ENCODE measurements at places on chromosomes 12 and 14.
A peak's percentile ranks its signal among the peaks of the same experiment; 100 is the strongest.

GRCh38 chr12:75650100-75650499 lies 138.7 kb upstream of the KRR1 start:
- no peak for DNase-seq

GRCh38 chr12:65779091-65779642 lies 45.1 kb upstream of the HMGA2 start:
- DNase-seq = peak; percentile 35

DNA sequence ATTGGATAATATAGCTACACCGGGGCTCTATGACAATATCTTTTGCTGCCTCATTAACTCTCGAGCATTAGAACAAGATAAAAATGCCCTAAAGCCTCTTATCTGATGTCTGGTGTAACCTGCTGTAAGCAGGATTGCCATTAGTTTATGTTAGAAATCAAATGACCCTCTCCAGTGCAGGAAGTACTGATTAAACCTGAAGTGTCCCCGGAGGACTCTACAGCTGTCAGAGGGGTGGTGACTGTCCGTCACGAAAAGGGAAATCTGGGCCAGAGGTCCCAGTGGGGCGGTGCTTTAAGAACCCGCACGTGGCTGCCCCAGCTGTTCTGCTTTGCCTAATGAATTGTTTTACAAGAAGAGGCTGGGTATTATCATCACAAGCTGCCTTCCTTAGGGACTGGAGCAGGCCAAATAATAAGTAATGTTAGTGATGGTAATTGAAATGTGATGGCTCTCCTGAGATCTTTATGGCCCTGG lies 55.7 kb downstream of the LIN52 start:
- DNase-seq = no peak

- DNase-seq = peak; percentile 61
Observed at GRCh38 chr14:95359994-95360826, 40.5 kb upstream of the CLMN start.

GRCh38 chr12:13220838-13221237 lies 24.3 kb downstream of the EMP1 start:
- DNase-seq = no peak

DNA sequence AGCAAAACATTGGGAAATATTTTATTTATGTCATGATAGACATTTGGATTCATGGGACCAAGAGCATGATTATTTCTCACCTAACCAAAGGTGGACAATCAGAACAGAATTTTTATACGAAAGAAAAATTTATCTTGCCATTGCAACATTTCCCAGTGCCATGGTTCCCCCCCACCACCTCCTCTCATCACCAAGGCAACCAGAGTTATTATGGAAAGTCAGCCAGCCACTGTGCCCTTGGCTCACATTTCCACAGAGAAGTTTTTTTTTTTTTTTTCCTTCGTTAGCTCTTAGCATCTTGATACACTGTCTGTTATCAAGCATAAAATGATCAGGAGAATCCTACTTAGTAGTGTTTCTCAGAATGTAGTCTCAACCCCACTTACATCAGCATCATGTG lies 176.4 kb upstream of the TMTC1 start:
- no peak for DNase-seq

DNA sequence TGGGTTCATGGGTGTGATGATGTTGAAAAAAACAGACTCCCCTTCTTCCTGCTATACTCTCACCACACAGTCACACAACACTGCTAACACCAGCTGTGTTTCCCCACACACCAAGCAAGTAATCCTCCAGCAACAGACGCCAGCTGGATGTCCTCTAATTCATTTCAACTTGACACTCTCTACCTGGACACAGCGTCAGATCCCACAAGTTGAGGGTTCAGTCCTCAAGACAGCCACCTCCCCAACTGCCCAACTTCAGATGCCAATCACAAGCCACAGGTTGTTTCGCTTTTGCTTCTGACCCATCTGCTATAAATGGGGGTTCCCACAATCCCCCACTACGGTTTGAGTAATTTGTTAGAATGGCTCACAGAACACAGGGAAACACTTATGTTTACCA lies 49.3 kb downstream of the TMEM30B start:
- no peak for DNase-seq

GRCh38 chr14:58288106-58288792 lies 10.1 kb upstream of the ARID4A start:
- no peak for DNase-seq

- no peak for DNase-seq
Observed at GRCh38 chr14:52219488-52220084, 47.9 kb upstream of the PTGDR start.

DNA sequence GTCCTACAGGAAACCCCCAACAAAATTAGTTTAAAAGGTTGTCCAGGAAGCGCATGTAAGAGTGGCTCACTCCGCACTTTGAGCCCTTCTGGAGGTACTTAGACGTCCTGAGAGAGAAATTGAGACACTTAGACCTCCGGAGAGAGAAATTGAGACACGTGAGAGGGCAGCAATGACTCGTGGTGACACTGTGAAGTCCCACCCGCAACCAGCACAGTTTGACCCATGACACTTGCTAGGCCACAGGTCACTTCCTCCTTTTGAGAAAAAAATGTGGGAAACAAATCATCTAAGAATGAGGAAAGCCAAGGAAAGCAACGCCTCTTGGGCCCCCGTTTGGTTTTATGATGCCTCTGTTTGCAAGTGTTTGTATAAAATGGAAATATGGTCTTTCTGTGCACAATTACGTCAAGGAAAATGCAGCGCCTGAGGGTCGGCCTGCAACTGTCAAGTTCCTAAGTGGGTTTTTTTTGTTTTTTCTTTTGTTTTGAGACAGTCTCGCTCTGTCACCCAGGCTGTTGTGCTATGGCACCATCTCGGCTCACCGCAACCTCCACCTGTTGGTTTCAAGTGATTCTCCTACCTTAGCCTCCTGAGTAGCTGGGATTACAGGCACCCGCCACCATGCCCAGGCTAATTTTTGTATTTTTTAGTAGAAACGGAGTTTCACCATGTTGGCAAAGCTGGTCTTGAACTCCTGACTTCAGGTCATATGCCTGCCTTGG lies 13.6 kb upstream of the CDCA4 start:
- no peak for DNase-seq

- DNase-seq = no peak
Observed at GRCh38 chr12:107126796-107127481, 33.6 kb upstream of the CRY1 start.

DNA sequence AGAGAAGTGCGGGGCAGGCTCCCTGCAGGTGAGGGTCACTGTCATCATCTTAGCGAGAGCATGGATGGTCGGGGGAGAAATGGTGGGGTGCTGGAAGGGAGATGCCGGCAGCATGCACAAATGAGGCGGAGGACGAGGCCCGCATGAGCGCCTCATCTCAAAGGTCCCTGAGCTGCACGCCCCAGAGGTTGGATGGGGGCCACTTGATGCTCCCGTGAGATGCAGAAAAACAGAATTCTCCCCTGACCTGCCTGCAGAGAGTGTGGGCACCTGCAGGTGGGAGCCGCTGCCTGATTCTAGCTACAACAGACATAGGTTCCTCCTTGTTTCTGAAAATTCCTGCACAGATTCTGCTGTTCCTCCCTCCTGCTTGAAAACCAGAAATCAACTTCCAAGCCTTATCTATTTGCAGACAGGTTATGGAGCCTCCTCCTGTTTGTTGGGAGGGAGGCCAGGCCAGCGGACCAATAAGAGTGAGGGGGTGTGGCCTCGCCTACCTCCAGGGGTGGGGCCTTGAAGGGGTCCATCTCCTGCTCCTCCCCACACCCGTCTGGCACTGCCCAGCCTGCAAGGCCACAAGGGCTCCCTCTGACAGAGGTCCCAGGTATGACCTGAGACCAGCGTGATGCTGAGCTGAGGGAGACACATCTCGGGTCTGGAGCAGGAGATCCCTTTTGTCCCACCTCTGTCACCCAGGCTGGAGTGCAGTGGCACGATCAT lies 67.2 kb downstream of the KDM2B start:
- peak; percentile 83 for DNase-seq

DNA sequence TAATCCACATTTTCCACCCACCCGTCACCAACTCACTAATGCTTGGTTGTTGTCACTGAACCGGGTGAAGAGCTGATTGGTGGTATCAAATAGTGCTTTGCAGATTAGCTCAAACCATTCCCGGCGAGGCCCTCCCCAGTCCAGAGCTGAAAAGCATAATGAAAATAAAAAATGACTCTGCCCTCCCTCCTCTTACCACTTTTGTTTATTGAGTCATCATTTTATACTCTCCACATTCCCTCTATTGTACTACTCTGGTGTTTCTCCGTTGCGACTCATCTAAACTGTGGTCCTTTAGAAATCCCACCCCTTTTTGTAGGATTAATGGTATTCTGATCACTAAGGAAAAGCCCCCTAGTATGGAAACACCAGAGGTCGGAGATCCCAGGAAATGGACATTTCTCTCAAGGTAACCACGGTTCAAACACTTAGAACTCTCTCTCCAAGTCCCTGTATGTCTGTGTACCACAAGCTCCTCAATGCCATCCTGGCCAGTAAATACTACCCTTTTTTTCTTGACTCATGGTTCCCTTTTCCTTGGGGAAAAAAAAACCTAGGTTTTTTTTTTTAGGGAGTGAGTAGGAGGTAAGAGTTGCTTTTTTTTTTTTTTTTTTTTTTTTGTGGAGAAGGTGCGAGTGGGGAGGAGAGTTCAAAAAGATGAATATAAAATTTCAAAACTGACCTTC lies 42.0 kb downstream of the AREL1 start:
- DNase-seq = no peak

DNA sequence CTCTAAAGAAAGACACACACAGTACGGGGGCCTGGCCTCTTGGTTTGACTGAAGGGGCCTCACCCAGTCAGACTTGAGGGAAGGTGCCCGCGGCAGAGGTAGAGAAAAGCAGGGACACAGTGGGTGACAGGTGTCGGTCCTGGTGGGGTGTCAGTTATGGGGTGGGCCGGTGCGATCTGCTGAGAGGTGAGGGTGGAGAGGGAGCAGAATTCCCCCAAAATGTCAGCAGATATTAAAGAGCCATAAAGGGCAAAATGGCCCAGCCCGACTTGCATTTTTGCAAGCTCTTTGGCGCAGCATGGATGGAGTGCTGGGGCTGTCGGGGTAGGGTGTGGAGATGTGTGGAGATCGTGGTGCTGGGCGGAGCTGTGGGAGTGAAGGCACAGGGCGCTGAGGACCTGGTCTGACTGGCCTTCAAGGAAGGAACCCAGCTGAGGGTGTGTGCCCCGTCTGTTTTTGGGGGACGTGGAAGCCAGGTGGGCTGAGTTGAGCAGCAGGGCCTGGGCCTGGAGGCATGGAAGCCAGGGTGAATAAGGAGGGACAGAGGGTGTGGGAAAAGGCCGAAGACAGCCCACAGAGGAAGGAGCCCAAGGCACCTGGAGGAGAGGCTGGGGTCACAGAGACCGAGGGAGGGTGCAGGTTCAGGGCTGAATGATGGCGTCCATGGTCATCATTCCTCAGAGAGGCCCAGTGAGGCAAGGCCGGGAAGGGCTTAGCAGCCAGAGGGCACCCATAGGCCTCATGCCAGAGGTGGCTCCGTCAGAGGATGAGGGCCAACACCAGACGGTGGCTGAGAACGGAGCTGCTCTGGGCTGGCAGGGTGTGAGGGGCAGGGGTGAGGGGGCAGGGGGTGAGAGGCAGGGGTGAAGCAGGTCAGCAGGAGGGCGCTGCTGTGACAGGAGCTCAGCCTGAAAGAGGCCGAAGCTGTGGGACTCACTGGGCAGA lies 48.2 kb upstream of the DYNC1H1 start:
- no peak for DNase-seq

DNA sequence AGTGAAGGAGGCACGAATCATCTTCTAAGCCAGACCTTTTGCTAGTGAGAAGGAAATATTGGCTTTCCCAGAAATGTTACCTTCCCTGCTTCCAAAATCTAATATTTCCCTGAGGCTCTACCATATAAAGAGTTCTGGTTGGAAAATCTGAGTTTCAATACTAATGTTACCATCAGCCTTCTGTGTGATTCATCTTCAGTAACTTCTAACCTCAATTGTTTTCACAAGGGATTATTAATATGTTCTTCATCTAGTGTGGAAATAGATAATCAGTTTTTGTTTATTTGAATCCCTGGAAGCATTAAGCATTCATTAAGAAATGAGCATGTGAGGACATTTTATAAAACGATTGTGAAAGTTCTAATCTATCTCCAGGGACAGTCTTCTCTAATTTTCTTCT lies 720.9 kb downstream of the AACS start:
- DNase-seq = no peak

GRCh38 chr12:52687497-52688385 lies 7.5 kb upstream of the KRT1 start:
- DNase-seq = peak; percentile 30

GRCh38 chr12:42625611-42626010 lies 36.1 kb upstream of the PRICKLE1 start:
- no peak for DNase-seq

- no peak for DNase-seq
Observed at GRCh38 chr14:52596320-52596719, 43.7 kb downstream of the GPR137C start.

- DNase-seq = no peak
Observed at GRCh38 chr12:9944391-9944790, 12.2 kb upstream of the CLEC2A start.

- no peak for DNase-seq
Observed at GRCh38 chr12:125169870-125170269, 104.6 kb downstream of the AACS start.

GRCh38 chr12:108842361-108842760 lies 15.0 kb downstream of the SSH1 start:
- DNase-seq = no peak

DNA sequence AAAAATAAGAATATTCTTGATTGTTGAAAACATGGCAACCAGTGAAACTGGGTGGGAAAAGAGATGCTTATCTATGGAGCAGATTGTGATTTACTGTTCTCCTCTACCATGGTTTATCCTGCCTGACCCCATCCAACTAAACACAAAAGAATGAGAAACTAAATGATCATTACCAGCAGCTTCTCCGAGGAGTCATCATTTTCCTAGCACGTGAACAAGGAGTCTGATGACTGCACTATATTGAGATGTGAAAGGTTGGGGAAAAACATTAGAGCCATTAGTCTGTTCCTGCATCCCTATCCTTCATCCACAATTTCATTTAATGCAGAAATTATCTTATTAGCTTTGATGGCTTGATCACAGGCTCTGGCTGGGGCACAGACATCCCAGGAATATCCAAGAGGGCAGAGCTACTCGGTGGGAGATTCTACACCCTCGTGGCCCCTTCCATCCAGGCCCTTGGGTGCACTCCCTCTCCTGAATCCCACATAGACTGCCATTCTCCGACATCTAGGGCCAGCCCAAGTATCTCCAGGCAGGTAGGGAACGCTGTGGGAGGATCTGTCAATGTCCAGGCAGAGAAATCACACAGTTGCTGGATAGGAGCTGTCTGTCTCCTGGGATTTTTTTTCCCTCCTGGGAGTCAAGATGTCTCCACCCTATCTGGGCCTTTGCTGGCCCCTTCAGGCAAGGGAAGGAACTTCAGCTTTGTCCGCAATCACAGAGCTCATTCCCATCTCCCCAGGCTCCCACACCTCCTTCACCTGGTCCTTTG lies 43.3 kb upstream of the DHRS4 start:
- DNase-seq = peak; percentile 74

- no peak for DNase-seq
Observed at GRCh38 chr12:89827592-89827991, 119.0 kb upstream of the ATP2B1 start.

- no peak for DNase-seq
Observed at GRCh38 chr14:89350152-89350551, 66.9 kb downstream of the FOXN3 start.
